ENCODE measurements at places on chromosomes 13 and 19.

DNA sequence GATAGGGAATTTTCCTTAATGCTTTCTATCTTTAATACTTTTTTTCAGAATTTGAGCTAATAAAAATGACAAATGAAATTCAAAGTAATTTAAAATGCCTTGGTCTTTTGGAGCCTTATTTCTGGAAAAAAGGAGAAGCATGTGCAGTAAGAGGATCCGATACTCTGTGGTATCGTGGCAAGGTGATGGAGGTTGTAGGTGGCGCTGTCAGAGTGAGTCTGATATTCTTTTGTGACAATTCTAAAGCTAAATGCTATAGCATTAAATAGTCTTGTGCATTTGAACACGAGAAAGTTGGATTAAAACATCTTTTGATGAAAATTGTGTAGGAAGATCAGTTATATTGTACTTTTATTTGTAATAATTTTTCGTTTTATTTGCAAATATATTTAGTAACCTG is 95.0 kb downstream of the RNF17 start:
- DNase-seq = no peak

DNA sequence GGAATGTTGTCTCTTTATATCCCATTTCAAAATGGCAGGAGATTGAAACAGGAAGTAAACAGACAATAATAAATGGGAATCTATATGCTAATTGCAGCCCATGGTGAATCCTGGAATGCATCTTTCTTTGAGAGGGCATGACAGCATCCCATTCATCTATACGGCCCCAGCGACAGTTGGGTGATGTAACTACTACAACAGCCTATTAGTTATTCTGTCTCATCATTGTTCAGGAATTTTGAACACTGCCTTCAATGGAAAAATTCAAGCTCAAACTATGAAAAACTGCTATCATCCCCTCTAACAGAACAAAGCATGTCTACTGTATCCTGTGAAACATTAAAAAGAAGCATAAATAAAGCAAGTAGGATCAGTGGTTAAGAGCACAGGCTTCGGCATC is 262.1 kb downstream of the DCT start:
- no peak for DNase-seq

GRCh38 chr19:13429563-13429962 is 76.7 kb downstream of the CACNA1A start:
- no peak for DNase-seq

GRCh38 chr13:84038001-84038400 is 155.7 kb upstream of the SLITRK1 start:
- DNase-seq = no peak

DNA sequence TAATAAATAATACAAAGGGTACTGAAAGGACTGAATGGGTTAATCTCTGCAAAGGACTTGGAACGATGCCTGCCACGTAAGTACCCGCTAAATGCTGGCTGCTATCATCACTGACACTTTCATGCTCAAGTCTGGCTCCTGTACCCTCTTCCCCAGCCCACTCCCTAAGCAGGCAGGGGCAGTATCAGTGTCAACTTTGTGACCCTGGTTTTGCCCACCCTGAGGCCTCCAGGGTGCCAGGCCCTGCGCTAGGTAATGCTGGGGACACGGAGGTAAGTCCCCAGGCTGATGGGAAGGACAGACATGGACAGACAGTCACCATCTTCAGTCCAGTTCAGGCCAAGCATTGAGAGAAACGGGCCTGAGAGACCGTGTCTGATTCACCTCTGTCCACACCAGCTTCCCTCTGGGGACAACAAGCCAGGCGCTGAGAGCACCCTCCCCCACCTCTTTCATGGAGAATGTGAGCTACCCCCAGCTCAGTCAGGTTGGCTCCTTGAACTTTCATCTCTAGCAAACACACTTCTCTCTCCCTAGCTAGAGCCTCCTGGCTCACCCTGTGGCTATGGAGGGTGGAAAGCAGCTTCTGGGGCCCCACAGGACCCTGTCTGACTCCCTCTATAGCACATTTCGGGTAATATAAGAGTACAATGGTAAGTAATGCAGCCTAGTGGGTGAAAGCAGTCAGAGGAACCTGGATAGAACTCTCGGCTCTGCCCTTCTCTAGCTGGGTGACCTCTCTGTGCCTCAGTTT is 800 bp downstream of the ETFB start:
- DNase-seq = no peak
